ENCODE measurements at places on chromosomes 2 and 18.

- DNase-seq = no peak
Observed at GRCh38 chr2:46041434-46041833, 255.8 kb upstream of the EPAS1 start.

DNA sequence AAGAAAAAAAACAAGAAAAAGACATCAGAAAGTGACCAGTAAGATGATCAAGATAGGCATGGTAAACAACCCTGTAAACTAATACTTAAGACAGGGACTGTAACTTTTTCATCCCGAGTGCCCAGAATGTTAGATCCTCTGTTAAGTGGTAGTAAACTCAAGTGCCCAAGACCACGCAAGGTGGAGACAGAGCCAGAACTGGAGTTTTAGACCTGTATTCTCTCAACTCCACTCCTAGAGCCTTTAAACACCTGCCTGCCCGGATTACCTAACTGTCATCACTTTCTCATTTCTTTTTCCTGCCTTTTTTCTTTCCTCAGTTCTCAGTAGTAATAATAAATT, 75.2 kb upstream of the CDCA7 start:
- DNase-seq = no peak

- no peak for DNase-seq
Observed at GRCh38 chr2:120735746-120736170, at the start of gene GLI2. Gene GLI2, plus strand, starts transcription at chr2:120735868. Its CDS starts 61,453 bp downstream, at chr2:120797321.

- DNase-seq = no peak
Observed at GRCh38 chr2:193561054-193561453, 1366.3 kb upstream of the TMEFF2 start.

Data from activated CD8-positive, alpha-beta memory T cell treated with anti-CD3 and anti-CD28 coated beads for 1 hour (primary cell).